A172 (cell line): ENCODE measurements at places on chromosomes 16 and 17. TPM values are rescaled to one million over a fixed set of nuclear protein-coding genes. Genes with fewer than 3 reads are reported as not detected.

DNA sequence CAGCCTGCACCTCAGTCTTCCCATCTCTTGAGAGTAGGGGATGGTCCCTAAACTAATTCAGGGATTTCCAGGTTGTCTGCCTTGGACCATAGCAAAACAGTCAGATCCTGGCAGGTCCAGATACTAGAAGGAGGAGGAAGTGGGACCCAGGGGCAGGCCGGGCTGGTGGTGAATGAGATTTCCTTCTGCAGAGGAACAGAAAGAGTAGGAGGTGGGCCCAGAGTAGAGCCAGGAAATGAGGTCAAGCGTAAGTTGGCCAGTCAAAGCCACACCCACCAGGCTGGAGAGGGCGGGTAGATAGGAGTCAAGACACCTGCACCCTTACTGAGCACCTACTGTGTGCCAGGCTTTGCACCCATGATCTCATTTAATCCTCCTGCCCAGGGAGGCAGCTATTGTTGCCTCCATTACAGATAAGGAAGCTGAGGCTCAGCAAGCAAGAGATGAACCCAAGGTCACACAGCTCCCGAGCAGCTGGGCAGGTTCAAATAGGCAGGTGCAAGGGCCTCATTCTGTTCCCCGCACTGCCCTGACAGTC, 2.6 kb downstream of the CDH5 start:
- DNase-seq = no peak

DNA sequence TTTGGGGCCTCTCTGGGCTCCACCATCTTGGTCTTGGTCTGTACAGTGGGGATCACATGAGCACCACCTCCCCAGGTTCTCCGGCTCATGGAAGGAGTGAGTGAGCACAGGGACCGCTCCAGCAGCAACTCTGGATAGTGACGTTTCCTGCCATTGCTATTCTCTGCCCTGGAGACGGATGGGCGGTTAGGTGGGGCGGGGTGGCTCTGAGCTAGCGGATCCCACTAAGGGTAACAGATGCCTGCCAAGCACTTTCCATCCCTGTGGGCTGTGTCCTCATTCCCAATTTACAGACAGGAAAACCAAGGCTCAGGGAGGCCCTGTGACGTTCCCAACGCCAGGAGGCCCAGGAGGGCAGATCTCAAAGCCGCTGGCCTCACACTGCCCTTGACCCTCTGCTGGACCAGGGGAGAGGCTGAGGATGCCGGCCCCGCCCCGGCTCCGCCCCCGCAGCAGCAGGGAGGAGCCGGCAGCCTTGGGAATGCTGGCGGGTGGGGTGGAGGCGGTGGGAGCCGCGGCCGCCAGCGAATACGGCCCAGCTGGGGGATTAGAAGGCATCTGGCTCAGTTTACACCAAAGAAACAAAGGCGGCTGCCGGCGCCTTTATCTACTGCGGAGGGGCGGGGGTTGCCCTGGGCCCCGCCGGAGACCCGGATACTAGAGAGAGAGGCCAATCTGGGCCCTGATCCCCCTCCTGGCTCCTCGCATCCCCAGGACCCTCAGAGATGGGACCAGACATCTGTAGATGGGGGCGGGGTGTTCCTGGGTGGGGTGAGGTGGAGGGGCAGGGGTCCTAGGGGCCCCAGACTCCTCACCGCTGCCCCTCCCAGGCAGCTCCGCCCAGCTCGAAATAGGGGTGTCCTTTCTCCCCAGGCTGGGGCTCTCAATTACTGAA, 122.3 kb upstream of the CIBAR2 start:
- DNase-seq = peak; percentile 54

DNA sequence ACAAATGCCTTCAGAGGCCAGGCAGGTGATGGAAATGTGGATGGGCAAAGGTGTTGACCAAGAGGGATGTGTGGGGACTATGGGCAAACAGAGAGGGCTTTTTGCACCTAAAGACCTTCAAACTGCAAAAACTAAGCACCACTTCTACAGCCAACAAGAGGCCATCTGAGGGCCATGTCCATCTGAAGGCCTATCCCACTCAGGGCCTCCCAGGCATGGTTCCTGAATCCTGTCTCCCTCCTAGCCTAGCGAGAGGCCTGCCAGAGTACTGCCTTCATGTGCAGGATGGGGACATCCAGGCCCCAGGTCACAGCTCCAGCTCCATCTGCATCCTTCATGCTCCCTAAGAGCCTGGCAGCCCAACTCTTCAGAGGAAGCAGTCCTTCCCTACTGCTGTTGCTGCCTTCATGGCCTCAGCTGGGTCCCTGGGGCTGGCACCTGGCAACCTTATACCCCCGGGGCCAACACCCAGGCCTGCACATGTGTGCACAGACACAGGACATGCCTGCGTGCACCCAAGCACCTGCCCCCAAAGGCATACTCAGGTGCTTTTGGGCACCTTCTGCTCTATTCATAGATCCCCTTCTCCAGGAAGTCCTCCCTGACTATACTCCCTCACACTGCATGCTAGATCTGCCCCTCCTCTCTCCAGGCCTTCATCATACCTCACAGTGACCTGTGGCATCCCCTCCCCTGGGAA, 95.2 kb downstream of the C16orf78 start:
- no peak for DNase-seq

DNA sequence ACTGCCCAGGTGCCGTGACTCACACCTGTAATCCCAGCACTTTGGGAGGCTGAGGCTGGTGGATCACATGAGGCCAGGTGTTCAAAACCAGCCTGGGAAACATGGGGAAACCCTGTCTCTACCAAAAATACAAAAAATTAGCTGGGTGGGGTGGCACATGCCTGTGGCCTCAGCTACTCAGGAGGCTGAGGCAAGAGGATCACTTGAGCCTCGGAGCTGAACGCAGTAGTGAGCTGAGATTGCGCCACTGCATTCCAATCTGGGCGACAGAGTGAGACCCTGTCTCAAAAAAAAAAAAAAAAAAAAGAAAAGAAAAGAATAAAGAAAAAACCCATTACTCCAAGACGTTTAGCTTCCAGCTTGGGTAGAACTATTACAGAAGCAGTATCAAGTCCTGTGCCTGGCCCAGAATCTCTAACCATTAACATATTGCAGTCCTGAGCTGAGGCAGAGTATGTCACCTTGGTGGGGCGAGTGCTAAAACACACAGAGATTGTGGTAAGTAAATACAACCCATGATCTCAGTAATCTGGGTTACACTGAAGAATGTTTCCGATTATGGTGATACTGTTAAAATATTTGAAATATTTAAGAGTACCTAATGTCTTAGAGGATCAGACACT, 23.2 kb upstream of the CFAP20 start:
- DNase-seq = no peak

The KRT20 gene
- not detected in 2 replicates for total RNA-seq
